ENCODE measurements at places on chromosomes 3 and 15. TPM values are rescaled to one million over a fixed set of nuclear protein-coding genes. Genes with fewer than 3 reads are reported as not detected.

ETV5 gene
- not detected for total RNA-seq

EBLN2 gene
- total RNA-seq = 9.8 TPM

DNA sequence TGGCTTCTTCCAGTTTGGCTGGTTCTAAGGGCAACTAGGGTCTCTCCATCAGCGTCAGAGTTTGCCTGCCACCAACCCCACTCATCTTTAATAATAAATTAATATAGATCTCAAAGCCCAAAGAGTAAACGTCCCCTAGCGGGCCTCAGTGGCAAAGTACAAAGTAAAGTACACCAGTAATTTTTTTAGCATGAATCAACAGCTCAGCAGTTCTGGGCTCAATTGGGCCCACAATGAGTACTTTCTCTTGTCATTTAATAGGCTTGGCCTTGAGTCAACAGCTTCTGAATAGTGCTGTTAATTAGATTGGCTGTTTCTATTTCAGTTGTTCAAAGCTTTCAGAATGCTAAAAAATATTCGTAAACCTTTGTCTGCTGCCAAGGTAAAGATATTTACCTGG, 89.0 kb upstream of the PFN2 start:
- no peak for DNase-seq

- peak; percentile 68 for DNase-seq
Observed at GRCh38 chr3:152471814-152472671, 203.3 kb downstream of the MBNL1 start.

- DNase-seq = no peak
Observed at GRCh38 chr3:195086341-195086740, 184.6 kb downstream of the XXYLT1 start.

All from naive thymus-derived CD4-positive, alpha-beta T cell (primary cell).